ENCODE measurements at places on chromosomes 11 and 22.

DNA sequence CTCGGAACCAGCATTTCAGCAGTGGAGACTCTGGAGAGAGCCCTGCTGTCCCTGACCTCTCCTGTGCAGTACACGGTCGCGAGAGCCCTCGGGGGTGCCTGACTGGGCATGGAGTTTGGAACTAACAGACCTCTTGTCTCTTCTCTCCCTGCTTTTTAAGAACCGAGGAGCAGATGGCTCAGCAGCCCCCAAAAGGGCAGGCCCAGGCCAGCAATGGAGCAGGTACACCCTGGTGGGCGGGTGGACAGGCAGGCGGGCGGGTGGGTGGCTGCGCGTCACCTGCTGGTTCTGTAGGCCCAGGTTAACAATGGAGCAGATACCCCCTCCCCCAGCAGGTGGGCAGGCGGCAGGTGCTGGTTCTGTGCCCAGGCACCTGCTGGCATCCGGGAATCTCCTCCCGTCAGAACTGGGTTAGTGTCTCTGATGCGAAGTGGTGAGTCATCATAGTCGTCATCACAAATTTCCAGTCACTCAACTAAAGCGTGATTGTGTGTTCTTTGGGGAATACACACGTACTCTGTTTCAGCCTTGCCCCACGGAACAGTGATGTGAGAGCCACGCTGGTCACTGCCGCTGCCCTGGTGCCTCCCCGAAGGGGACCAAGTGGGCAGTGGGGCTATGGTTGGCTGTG, 41.1 kb downstream of the GRAMD4 start:
- no peak for DNase-seq

DNA sequence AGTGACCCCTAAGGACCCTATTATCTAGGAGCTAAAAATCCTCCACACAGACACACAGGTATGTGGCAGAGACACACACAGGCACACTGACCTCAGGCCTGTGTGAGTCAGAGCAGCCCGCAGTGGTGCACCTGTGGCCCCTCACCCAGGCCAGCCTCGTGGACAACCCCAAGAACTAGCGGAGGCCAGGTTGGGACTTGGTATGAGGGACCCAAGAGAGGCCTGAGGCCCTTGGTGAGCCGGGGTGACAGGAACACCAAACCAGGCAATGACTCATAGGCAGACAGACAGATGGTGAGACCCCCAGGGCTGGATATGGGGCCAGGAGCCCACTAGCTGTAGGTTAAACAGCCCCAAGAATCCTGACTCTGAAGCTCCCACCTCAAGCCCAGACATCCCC, 6.0 kb downstream of the CASTOR1 start:
- no peak for DNase-seq

DNA sequence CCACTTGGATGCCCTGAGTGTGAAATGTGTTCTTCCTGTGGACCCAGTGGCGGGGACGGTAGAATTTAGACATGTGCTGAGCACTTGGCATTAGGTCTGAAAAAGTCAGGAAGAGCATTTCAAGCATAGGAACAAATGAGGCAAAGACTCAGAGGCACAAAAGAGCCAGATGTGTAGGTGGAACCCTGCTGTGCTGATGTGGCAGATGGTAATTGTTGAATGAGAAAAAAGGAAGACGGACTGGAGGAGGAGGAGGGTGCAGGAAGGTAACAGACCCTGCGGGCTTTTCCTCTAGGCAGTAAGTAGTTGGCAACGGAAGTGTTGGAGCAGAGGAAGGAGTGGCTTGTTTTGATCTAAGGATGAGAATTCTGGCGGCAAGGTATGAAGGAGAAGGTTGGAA, 985.8 kb downstream of the TBC1D22A start:
- DNase-seq = no peak

DNA sequence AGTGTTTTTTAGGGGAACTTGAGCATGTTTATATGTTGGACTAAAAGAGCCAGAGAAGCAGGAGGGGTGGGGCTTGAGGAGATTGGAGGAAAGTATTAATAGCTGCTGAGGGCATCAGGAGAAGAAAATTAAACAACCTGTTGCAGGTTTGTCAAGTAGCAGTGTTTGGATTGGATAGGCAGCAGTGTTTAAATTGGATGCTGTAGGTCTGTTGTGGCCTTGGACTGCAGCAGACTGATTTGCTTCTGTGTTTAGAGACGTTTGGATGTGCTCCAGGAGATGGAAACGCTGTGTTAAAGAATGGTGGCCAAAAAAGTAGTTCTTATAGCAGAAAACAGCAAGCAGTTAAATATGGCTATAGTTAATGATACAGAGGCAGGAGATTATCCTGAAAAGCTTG, 5.7 kb downstream of the EIF3L start:
- no peak for DNase-seq

GRCh38 chr11:122267602-122268001, 151.6 kb upstream of the BLID start:
- peak; percentile 34 for DNase-seq

GRCh38 chr11:2250041-2250440, 20.3 kb downstream of the ASCL2 start:
- DNase-seq = no peak

DNA sequence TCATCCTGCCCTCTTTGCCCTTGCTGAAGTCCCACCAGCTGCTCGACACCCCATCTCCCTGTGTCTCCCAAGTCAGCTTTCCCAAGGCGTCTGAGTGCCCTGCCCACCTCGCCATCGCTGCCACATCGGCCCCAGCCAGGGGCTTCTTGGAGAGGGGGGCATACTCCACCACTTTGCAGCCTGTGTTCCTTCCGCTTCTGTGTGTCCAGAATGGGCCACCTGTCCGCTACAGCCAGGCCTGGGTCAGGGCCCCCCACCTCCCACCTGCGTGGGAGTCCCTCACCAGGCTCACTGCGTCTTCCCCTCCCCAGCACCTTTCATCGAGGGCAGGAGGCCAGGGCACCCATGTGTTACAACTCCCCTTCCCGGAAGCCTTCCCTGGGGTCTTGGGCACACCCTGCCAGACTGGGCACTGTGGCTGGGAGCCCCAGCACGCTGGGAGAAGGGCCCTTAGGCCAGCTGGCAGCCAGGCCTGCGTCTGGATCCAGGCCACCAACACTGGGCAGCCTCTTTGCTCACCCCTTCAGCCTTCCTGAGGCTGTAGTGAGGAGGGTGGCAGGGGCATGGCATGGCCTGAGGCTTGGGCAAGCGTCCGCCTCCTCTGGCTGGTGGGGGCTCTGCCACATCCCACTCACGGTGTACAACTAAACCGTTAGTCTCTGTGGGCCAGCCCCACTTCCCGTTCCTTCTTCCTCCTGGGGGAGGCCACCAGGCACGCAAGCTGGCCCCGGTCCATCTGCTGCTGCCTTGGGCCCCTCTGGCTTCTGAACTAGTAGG, 13.4 kb downstream of the CPT1A start:
- DNase-seq = no peak

- DNase-seq = no peak
These were observed 1.3 kb downstream of the RNF169 start for GRCh38 chr11:74749965-74750296.

- no peak for DNase-seq
These were observed 18.8 kb upstream of the SLC36A4 start for GRCh38 chr11:93216511-93217101.

GRCh38 chr11:133795088-133795487, 50.2 kb downstream of the SPATA19 start:
- DNase-seq = no peak

GRCh38 chr22:19431649-19432132, at the start of gene HIRA:
Gene HIRA (minus strand): TSS chr22:19431733. CDS start chr22:19431476, 257 bp downstream.
- peak; percentile 39 for DNase-seq

DNA sequence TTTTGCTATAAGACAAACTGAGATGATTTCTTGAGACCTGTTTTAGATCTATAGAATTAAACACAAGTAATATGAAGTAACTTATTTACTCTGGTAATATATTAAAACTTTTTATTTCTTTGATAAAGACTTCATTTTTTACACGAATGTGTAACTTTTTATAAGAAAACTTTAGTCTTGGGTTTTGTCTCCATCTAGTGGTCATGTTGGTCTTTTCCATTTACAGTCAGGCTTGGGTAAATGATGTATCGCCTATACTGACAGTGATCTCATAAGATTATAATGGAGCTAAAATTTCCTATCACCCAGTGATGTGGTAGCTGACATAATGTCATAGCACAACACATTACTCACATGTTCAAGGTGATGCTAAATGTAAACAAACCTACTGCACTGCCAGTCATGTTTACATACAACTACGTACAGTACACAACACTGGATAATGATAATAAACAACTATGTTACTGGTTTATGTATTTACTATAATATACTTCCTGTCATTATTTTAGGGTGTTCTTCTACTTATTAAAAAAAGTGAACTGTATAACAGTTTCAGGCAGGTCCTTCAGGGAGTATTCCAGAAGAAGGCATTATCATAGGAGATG, 7.5 kb upstream of the C11orf97 start:
- no peak for DNase-seq

DNA sequence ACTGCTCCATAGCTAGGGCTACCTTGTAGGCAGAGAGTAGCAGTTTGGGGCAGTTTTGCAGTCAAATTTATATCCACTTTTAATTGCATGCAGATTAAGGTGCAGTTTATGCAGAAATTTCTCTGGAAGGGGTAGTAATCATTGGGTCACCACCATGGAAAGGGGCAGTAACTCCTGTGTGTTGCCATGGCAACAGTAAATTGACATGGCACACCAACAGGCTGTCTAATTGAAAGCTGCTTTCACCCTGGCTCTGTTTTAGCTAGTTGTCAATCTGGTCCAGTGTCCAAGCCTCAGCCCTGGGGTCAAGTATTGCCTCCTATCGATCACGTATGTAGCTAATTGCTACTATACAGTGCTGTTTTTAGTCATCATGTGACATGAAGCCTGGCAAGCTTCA, 786.1 kb upstream of the CNTN5 start:
- no peak for DNase-seq

DNA sequence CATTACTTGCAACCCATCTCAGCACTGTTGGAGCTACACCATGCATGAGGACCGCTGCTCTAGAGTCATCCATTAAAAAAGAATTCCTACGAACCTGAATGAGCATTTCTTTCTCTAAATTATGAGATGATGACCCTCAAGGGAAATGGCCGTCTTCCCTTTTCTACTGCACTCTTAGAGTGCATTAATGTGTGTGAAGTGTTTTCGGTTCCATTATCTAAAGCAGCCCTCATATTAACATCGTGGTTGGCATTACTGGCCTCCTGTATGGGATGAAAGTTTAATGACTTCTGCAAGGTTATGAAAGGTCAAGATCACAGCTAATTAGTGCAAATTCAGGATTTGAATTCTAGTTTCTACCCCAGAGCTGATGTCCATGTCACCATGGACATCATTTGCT, 16.7 kb downstream of the CD44 start:
- DNase-seq = no peak

GRCh38 chr11:128582496-128583366, 4.6 kb downstream of the ETS1 start:
- DNase-seq = peak; percentile 82

GRCh38 chr11:108322666-108323065, 99.8 kb downstream of the ATM start:
- no peak for DNase-seq

DNA sequence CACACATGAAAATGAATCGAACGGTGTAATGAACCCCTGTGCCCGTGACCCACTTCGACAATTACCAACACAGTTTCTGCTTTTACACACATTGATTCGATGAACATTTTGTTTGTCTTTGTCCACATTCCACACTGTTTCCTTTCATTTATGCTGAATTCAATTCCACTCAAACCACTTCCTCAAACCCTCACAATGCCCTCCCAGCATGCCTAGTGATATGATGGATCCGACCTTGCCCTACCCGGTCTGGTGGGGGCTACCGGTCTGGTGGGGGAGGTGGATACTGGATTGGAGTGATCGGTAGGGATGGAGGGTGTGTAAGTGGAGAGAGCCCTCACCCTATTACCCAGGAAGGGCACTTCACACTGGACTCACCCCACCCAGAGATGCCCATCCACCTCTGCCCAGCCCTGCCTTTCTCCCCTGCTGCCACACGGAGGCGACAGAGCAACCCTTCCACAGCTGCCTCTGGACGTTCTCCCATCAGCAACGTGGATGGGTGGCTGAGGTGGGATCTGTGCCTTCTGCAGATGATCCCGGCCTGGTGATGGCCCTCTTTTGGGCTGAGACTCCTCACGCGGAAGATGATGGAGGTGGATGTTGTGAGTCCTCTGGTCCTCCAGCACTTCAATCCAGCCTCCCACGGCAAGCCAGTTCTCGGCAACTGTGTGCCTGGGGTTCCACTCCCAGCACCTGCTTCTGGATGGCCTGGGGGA, 33.0 kb upstream of the P2RY2 start:
- peak; percentile 34 for DNase-seq

GRCh38 chr22:48531108-48531507, 1296.6 kb downstream of the BRD1 start:
- no peak for DNase-seq

- DNase-seq = no peak
These were observed 23.9 kb upstream of the CCDC86 start for GRCh38 chr11:60818057-60818456.

DNA sequence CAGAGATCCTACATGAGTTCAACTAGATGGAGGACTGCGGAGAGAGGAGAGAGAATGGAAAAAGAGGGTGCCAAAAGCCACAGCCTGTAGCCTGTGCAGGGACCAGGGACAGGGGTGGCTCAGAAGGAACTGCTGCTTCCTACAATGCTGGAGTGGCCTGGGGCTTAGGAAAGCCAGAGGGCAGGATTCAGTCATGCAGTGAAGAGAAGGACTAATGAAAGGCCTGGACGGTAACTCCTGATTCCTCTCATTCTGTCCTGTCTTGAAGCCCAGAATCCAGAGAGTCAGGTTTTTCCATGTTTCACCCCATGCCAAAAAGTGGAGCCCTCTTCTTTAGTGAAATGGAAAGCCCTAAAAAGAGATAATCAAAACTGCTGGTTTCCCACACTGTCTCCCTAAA, 48.4 kb upstream of the INCENP start:
- DNase-seq = no peak

GRCh38 chr22:37186228-37186996, 1.6 kb downstream of the C1QTNF6 start:
- no peak for DNase-seq

DNA sequence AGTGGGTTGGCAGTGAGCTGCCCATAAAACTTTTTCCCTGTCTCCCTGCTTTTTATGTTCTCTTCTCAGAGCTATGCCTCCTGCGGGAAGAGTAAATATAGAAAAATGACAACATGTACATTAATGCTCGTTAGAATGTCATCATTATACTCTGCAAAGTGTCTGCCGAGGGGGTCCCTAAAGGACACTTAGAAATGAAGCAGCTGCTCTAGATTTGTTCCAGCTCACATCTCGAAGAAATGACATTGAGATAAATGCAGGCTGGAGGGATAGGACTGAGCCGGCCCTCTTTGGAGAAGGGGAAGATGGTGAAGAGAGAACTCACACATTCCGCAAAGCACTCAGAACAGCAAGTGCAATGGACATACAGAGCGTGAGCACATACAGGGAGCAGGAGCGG, 240.0 kb downstream of the NXPE2 start:
- no peak for DNase-seq

- DNase-seq = no peak
These were observed 16.0 kb downstream of the ZNRF3 start for GRCh38 chr22:28899199-28899853.

DNA sequence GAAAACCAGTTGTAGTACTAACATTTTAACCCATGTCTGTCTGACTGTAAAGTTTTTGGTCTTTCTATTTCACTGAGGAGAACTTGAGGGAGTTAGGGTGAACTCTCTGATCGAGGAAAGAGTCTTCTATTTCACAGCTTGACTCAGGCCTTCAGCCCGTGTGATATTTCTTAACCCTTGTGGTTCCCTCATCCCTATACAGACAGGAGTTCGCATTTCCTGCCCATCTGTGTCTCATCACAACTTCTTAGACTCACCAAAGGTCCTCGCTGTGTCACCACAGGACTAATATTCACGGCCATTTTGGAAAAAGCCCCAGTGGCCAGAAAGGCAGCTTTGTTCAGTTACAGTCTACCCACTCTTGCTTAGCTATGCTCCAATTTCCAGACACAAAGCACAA, 172.8 kb downstream of the FAM181B start:
- no peak for DNase-seq
